Astrocyte of the spinal cord (primary cell): ENCODE measurements at places on chromosomes 16 and 17.

DNA sequence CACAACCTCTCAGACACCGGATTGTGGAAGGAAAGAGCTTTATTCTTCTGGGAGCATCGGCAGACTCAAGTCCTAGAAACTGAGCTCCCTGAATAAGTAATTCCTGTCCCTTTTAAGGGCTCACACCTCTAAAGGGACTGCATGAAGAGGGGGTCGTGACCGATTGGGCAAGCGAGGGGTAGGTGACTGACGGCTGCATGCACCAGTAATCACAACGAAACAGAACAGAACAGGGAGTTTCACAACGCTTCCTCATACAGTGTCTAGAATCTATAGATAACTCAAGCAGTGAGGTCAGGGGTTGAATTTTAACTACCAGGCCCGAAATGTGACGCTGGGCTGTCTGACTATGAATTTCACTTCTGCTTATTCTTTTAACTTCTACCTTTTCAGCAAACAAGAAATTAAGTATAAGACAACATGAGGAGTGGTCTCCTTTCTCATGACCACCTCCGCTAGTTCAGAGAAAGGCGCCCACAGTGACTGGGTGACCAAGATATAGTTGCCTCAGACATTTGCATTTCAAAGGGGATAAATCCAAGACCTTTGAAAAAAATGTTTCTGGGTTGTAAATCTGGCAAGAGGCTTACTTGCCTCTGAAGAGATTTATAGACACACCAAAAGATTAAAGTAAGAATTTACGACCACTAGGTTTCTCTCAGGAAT, 88.4 kb upstream of the ATF7IP2 start:
- no peak for DNase-seq

DNA sequence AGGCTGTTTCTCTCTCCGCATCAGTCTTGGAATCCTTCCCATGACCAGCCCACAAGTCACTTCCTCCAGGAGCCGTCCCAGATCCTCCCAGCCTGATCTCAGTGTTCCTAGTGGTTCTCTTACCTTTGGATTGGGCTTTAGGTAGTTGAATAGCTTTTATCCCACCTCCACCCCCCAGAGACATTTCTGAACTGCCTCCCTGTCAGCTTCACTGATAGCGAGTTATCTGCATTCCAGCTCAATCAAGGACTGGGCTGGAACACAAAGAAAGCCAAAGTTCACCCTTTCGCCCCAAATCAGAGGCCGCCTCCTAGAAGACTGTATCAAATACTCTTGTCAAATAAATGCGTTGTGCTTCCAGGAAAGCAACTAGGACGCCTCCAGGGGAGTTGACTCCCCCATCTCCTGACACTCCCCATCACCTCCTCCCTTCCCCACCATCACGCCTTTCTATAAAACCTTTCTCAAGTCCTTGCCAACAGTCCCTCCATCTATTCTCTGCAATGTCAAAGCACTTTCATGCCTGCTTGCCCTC, 72.7 kb downstream of the TMEM132E start:
- no peak for DNase-seq

DNA sequence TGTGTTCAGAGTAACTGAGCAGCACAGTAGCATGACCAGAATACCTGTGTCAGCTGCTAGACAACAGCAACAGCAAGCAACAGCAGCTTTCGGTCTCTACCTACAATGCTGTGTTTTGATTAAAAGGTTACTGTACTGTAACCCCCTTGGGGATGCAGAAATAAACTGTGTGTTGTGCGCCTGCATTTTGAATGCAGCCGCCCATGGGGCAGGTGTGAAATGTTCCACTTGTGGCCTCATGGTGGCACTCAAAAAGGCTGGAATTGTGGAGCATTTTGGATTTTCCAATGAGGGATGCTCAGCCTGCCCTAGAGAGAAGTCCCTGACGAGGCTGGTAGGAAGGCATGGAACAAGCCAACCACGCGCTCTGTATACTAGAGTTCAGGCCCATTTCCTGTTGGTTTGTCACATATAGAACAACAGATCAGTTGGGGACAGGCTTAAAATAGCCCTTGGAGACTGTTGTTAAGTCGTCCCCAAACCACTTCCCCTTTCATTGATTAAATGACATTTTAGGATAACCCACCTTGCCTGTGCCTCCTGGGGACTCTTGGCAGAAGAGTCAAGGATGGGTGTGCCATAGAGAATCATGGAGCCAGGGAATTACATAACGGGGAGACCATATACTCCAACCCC, 27.1 kb downstream of the SCPEP1 start:
- DNase-seq: no peak

GRCh38 chr16:49608779-49609178, 235.2 kb downstream of the C16orf78 start:
- DNase-seq: peak; percentile 81

- no peak for DNase-seq
Measured at GRCh38 chr17:28688481-28688880, 23.2 kb downstream of the PROCA1 start.

DNA sequence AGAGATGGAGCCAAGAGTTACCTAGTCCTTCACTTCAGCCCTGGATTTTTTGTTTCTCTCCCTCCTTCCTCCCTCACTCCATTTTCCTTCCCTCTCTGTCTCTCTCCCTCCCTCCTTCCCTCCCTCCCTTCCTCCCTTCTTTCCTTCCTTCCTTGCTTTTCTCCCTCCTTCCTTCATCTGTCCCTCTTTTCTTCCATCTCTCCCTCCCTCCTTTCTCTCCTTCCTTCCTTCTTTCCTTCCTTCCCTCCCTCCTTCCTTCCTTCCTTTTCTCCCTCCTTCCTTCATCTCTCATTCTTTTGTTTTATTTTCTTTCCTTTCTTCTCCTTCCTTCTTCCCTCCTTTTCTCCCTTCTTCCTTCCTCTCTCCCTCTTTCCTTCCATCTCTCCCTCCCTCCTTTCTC, 283.5 kb downstream of the MAF start:
- no peak for DNase-seq

GRCh38 chr16:85027958-85028684, 526 bp downstream of the KIAA0513 start:
- no peak for DNase-seq

- DNase-seq: no peak
Measured at GRCh38 chr16:80719573-80719972, 84.8 kb downstream of the CDYL2 start.

- DNase-seq: no peak
Measured at GRCh38 chr17:66526827-66527226, 224.4 kb downstream of the PRKCA start.

DNA sequence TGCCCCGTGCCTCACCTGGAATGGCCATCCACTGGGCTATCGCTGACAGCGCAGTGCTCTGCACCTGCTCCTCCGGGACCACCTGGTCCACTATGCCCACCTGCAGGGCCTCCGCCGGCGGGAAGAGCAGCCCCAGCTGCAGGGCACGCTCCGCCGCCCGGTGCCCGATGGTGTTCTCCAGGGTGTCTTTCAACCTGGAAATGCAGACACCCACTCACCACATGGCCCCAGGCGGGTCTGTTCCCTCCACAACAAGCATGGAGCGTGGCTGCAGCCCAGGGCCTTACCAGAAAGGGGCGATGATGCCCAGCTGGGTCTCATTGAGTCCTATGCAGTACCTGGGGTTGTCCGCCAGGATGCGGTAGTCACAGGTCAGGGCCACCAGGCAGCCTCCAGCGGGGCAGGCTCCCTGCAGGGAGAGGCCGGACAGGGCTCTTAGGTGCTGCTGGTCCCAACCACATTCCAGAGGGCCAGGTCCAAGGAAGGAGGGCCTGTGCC, 6.8 kb downstream of the DNASE1L2 start:
- DNase-seq: no peak

DNA sequence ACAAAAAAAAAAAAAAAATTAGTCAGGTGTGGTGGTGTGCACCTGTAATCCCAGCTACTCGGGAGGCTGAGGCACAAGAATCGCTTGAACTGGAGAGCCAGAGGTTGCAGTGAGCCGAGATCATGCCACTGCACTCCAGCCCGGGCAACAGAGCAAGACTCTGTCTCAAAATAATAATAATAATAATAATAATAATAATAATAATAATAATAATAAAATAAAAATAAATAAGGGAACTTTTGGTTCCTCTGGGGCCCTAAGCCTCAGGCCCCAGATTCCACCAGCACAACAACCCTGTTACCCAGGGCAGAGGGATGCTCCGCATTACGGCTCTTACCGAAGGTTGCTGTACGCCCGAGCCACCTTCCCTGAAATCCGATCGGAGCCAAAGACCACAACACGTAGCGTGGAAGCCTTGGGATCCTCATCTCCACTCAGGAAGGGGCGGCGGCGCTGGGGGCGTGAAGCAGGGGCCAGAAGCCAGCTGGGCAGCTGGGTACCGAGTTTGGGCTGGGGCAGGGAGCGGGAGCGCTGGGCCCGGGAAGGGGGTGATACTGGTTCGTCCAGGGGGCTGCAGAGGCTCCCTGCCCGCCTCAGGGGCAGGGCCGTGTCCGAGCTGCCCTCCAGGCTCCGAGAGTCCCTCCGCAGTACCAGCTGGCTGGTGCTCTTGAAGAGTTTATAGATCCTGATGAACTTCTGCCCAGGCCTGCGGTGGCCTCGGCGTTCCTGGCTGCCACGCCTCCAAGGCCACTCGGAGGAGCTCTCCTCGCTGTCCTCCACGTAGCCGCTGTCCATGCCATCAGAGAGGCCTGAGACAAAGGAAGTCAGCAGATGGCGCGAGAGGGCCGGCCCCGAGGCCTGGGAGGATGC, 20.6 kb upstream of the PIK3R6 start:
- DNase-seq: peak; percentile 16

GRCh38 chr16:1950047-1950446, 4.4 kb downstream of the RPL3L start:
- DNase-seq: no peak

DNA sequence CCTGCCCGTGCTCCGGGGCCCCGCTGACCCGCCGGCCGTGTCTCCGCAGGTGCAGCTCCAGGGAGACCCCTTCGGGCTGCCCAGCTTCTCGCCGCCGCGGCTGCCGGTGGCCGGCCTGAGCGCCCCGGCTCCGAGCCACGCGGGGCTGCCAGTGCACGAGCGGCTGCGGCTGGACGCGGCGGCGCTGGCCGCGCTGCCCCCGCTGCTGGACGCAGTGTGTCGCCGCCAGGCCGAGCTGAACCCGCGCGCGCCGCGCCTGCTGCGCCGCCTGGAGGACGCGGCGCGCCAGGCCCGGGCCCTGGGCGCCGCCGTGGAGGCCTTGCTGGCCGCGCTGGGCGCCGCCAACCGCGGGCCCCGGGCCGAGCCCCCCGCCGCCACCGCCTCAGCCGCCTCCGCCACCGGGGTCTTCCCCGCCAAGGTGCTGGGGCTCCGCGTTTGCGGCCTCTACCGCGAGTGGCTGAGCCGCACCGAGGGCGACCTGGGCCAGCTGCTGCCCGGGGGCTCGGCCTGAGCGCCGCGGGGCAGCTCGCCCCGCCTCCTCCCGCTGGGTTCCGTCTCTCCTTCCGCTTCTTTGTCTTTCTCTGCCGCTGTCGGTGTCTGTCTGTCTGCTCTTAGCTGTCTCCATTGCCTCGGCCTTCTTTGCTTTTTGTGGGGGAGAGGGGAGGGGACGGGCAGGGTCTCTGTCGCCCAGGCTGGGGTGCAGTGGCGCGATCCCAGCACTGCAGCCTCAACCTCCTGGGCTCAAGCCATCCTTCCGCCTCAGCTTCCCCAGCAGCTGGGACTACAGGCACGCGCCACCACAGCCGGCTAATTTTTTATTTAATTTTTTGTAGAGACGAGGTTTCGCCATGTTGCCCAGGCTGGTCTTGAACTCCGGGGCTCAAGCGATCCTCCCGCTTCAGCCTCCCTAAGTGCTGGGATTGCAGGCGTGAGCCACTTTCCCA, 5.9 kb downstream of the CTF1 start:
- peak; percentile 28 for DNase-seq
